RPMI7951 (cell line): ENCODE measurements at places on chromosomes 5 and 9. TPM values are rescaled to one million over a fixed set of nuclear protein-coding genes. Genes with fewer than 3 reads are reported as not detected.

LHX3 gene
- not detected in 2 replicates for total RNA-seq

GRCh38 chr9:92010705-92011536, 60.9 kb upstream of the ROR2 start:
- no peak for DNase-seq

ALDOB gene
- total RNA-seq = not detected in 2 replicates

IFNA21 gene
- not detected in 2 replicates for total RNA-seq

- peak; percentile 54 for DNase-seq
Observed at GRCh38 chr5:167908606-167909005, 382.8 kb upstream of the WWC1 start.

DNA sequence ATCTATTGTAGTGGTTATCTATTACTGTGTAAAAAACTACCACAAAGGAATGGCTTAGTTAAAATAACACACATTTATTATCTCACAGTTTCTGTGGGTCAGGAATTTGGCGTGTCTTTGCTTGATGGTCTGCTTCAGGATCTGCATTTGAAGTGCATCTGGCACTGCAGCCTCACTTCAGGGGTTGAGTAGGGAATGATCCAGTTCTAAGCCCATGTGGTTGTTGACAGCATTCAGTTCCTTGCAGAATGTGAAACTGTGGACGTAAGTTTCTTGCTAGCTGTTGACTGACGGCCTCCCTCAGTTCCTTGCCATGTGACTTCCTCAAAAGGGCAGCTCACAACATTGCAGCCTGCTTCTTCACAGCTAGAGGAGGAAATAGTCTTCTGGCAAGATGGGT, 2.1 kb upstream of the OGN start:
- DNase-seq = no peak

DNA sequence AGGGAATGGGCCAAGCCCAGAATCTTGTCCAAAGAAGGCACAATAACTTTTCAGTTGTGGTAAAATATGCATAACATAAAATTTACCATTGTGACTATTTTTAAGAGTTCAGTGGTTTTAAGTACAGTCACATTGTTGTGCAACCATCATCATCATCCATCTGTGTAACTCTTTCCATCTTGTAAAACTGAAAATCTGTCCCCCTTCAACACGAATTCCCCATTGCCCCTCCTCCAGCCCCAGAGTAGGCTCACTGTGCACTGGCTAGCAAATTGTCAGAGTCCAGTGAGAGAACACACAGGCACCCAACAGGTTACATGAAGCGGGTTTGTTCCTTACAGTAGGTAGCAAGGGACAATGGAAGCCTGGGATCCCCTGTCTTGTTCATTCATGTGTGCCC, 13.7 kb downstream of the BARX1 start:
- DNase-seq = no peak

DNA sequence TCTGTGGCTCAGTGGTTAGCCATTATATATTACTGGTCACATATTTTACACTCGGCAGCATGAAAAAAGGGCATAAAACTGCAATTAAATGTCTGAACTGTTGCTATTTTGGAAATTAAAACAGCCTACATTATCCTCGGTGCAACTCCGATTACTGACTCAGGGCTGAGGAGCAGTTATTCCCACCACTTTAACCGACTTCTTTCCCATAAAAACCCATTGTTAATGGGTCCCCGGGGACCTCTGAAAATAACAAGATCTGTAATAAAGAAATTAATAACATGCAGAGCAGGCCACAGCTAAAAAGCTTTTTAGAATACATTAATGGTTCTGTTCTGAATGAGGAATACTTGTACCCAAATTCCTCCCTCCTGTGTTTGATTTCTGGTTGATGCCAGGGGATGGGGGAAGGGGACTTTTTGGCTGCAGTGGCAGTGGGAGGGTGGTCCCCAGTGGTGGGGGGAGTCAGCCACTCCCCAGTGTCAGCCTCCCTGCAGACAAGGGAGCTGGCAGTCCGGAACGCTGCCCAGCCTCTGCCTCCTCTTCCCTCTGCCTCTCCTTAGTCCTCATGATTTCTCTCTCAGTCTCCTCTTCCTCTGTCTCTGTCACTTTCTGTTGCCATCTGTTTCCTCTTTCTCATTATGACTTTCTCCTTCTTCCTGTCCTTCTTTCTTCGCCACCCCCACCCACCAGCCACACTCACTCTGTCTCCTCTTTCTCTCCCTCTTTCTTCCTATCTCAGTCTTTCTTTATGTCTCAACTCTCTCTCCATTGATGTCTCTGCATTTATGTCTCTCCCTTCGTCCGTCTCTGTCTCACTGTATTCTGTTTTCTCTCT, 59.0 kb upstream of the ZBTB43 start:
- DNase-seq = no peak

- no peak for DNase-seq
Observed at GRCh38 chr9:138053321-138053868, 175.8 kb downstream of the CACNA1B start.

GRCh38 chr5:154316223-154316935, 125.8 kb downstream of the GALNT10 start:
- no peak for DNase-seq

DNA sequence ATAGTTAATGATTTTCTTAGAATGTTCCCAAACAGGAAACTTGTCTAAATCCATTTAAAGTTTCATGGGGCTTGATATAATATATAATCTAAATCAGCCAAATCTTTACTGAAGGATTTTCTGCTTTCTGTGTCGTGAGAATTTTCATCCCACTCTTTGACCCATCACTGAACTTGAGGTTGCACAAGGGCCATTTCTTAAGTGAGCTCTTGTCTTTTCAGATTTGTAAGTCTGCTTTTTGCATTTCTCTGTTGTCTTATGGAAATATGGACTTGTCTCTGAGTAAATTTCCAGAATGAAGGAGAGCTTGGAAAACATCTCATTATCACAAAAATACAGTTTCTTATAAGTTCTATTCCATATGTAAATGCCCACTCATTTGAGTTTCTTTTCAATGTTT, 149.2 kb upstream of the ARRDC3 start:
- no peak for DNase-seq

IGIP gene
- total RNA-seq = 4.3 and 5.2 TPM in 2 replicates

GRCh38 chr9:83199240-83199639, 136.3 kb upstream of the RASEF start:
- DNase-seq = peak; percentile 18

DNA sequence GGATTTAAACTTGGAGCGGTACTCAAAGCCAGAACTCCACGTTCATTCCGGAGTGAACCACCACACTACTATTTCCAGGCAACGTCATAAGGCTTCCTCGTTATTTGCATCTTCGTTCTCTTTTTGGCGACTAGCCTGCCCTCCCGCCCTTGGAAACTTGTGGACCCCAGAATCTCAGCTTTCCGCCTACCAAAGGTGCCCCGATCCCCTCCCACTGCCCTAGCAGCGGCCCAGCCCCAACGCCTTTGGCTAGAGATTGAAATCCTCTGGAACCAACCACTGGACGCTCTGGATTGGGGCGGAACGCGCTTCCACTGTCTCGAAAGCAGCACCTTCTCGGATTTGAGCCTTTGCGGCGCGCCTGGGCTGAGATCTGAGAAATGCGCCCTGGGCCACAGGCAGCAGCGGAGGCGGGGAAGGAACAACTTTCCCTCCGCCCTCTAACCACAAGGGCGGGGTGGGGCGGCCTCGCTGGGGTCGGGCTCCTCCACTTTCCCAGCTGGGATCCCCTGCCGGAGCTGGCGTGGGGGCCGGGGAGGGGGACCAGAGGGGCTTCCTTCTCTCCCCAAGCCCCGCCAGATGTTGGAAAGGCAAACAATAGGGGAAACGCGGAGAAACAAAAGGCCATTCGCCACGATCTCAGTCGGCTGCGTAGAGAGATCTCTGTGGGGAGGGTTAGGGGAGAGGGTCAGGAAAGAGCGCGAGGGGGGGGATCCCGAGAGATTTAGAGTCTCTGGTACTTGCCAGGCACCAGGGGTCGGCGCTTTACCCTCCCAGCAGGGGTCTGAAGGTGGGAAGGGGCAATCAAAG, 1.3 kb downstream of the MOB3B start:
- DNase-seq = no peak

GRCh38 chr5:133428072-133428660, 184.2 kb downstream of the FSTL4 start:
- DNase-seq = no peak

DNA sequence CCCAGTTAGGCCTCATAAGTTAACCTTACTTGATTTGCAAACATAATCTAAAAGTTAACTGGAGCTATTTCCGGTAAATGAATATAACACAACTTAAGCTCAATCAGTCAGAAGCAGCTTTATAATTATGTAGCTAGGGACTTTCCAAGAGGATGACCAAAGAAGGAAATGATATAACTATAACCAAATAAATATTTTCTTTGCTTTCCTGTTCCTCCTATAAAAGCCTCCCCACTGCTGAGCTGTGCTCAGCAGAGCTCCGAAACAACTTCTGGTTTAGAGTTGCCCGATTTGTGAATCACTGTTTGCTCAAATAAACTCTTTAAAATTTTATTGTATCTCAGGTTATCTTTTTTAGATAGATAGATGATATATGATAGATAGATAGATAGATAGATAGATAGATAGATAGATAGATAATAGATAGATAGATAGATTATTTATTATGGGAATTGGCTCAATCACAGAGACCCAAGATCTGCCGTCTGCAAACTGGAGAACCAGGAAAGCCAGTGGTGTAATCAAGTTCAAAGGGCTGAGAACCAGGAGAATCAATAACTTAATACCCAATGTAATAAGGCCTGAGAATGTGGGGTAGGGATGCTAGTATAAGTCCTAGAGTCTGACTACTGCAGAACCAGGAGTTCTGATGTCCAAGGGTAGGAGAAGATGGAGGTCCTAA, 19.3 kb upstream of the TMEM161B start:
- no peak for DNase-seq

DNA sequence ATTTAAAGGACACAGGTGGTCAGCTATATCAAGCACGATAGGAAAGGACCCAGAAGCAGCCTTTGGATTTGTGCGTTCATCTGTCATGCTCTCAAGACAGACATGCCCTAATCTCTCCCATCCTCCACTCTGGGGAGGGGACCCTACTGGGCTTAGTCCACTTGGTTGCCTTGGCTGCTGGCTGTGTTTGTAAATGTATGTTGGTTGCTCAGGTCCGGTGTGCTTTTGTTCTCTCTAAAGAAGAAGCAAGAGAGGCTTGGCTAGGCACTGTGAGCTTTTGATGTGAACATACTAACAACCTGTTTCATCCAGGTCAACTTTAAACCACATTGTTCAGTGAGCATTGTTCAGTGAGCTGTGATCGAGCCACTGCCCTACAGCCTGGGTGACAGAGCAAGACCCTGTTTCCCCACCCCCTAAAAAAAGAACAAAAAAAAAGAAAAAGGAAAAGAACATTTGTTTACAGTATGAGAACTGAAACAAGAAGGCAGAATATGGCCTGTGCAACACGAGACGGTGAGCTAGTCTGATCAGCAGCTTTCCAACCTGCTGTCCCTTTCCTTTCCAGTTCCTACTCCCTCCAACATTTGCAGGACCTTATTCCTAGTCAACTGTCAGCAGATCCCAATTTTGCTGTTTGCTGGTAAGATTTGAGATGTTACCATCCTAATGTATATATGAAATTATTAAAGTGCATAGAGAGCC, 228.3 kb downstream of the ARHGAP26 start:
- no peak for DNase-seq

GRCh38 chr5:103228061-103228460, 30.5 kb upstream of the MACIR start:
- no peak for DNase-seq

GRCh38 chr9:15509931-15510788, 610 bp downstream of the PSIP1 start:
- peak; percentile 6 for DNase-seq

DNA sequence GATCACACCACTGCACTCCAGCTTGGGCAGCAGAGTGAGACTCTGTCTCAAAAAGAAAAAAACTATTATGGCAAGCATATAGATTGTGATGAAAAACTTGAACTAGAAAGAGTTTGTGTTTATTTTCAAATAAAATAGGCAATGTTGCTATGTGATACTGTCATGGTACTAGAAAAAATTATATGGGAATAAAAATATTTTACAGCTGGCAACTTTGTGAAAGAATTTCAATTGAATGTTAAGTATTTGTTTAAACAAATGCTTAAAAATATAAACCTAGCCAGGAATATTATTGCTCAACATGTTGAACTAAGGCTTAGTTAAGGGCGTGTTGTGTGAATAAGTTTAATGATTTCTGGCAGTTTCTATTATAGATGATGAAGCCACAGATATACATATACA, 31.7 kb downstream of the HSDL2 start:
- no peak for DNase-seq

IRX2 gene
- 0.12 TPM in 1 of 2 replicates, not detected in the other for total RNA-seq

DNA sequence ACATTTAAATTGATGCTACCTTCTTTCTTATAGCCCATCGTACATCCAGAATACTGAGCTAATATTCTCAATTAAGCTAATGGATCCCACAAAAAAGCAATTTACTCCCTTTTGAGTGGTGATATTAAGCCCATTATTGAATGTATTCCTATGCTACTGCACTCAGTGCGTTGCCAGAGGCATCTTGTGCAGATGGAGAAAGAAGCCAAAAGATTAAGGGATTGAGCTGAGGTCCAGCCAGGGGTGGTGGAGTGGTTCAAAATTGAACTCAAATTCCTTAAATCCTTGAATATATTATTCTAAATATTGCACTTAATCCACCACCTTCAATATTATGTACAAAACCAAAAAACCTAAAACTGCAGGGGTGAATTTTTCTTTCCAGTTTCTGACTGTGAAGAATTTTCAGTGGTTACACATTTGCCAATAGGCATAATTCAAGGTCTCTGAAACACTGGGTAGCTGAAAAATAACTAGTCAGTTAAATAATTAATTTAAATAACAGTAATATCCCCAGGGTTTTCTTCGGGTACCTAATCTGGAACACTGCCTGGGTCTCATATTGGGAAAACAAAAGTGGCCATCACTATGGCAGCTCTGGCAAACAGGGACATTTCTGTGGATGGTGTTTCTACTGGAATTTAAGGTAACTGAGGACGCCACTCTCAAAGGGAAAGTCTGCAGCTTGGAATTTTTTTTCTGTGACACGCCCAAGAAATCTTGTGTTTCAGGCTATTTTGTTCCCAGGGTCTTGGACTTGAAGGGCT, 6.2 kb upstream of the LIFR start:
- no peak for DNase-seq

DNA sequence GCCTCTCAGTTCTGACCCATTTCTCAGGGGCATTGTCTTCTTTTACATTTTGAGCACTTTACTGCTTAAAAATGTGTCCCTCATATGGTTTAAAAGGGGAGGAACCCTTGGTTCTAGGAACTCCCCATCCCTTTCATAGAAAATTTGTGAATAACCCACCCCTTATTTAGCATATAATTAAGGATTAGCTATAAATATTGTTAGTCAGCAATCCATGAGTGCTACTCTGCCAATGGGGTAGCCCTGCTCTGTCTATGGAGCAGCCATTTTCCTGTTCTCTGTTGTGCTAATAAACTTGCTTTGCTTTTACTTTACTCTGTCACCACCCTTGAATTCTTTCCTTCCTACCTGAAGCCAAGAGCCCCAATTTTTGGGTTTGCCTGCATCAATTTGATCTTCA, 12.3 kb upstream of the NNT start:
- no peak for DNase-seq

DNA sequence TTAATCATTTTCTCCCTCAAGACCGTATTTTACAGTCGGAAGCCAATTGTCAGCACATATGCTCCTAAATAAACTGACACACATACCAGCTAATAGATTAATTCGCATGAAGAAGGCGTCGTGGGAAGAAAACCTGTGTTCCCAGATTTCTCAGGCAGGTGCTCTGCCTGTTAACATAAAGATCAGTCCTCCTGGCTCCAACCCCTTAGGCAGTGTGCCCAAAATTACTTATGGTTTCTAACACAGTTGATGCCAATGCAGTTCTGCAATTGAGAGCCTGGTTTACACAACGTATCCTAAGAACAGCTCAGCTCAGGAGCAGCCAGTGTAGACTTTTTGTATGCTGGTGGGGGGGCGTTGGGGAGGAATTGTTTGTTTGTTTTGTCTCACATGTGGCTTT, 208.3 kb downstream of the ENC1 start:
- DNase-seq = no peak
